Astrocyte (in vitro differentiated cells and primary cell): ENCODE measurements at places on chromosomes 6 and 20. TPM values are rescaled to one million over a fixed set of nuclear protein-coding genes. Genes with fewer than 3 reads are reported as not detected.

- H3K27me3 ChIP-seq, result no peaks in the 10 kb centered on the region
- H3K36me3 ChIP-seq, result no peaks in the 10 kb centered on the region
- no peak overlapping the region for H3K4me3 ChIP-seq
Observed at GRCh38 chr20:32741151-32741550, 2.1 kb downstream of the COMMD7 start.

DNA sequence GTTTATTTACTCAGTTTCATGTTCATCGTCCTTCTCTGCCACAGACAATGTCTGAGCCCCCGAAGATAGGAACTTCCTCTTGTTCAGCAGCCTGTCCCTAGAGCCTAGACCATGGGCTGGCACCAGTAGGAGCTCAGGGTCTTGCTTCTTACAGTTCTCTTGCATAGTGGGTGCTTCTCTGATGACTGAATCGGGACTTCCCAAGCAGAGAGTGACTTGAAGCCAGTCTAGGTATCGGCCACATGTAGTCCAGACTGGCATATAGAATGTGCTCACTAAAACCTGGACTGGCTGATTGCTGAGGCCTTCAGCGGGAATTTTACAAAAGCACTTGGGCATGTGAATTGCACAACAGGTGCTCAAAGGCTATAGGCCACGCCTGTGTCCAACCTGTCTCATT is 52.0 kb downstream of the PRDM1 start:
- no peak overlapping the region for H3K27ac ChIP-seq
- H3K4me1 ChIP-seq, result peaks cover 9% of the 10 kb centered on the region
- H3K4me3 ChIP-seq, result no peak overlapping the region
- H3K36me3 ChIP-seq, result no peaks in the 10 kb centered on the region

OR12D3 gene
- not detected in 2 replicates for total RNA-seq

GRCh38 chr6:170018422-170018935 is 267.1 kb downstream of the ERMARD start:
- DNase-seq, result no peak
- no peak overlapping the region for H3K4me3 ChIP-seq
- no peaks in the 10 kb centered on the region for H3K36me3 ChIP-seq
- no peak overlapping the region for H3K27ac ChIP-seq
- H3K27me3 ChIP-seq, result no peaks in the 10 kb centered on the region

HMGCLL1 gene
- 0.24 and 0.30 TPM in 2 replicates for total RNA-seq

GRCh38 chr20:23368316-23369071 is 6.5 kb downstream of the GZF1 start:
- H3K27ac ChIP-seq, result peak overlapping the region; percentile 30
- peaks cover 48% of the 10 kb centered on the region for H3K36me3 ChIP-seq
- no peak overlapping the region for H3K4me3 ChIP-seq
- no peak for DNase-seq

ANKEF1 gene
- total RNA-seq, result 2.6 and 3.4 TPM in 2 replicates

LTB gene
- total RNA-seq, result 0.26 and 0.52 TPM in 2 replicates

DNA sequence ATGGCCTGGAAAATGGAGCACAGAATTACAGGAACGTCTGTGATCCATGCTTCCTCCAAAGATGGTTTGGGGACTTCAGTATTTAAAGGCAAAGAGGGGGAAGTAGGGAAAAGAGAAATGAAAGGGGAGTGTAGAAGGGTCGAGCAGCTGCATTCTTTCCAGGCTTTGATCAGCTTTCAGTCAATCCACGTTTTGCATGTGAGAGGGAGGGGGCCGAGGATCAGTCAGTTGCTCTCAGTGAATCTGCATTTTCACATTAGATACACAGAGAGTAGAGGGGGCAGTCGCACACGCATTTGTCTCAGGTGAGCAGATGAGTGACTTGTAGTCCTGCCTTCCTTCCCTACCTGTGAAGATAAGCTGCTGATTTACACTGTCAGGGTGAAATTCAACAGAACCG is 78.8 kb downstream of the FOXF2 start:
- H3K4me3 ChIP-seq, result no peak overlapping the region
- no peak for DNase-seq
- no peaks in the 10 kb centered on the region for H3K36me3 ChIP-seq
- no peaks in the 10 kb centered on the region for H3K27me3 ChIP-seq

ENPP4 gene
- 5.0 and 5.7 TPM in 2 replicates for total RNA-seq

GRCh38 chr20:19706463-19706862 is 51.6 kb upstream of the RIN2 start:
- no peak overlapping the region for H3K4me3 ChIP-seq
- no peaks in the 10 kb centered on the region for H3K4me1 ChIP-seq
- H3K27ac ChIP-seq, result no peak overlapping the region
- no peak for DNase-seq
- peaks cover 7% of the 10 kb centered on the region for H3K27me3 ChIP-seq

- no peaks in the 10 kb centered on the region for H3K27me3 ChIP-seq
- no peaks in the 10 kb centered on the region for H3K36me3 ChIP-seq
- H3K4me1 ChIP-seq, result peaks cover 4% of the 10 kb centered on the region
Observed at GRCh38 chr6:150177952-150178520, 35.2 kb downstream of the PPP1R14C start.

- no peaks in the 10 kb centered on the region for H3K36me3 ChIP-seq
- H3K4me1 ChIP-seq, result no peaks in the 10 kb centered on the region
- no peak for DNase-seq
- H3K4me3 ChIP-seq, result no peak overlapping the region
- H3K27me3 ChIP-seq, result no peaks in the 10 kb centered on the region
Observed at GRCh38 chr6:47005486-47005885, 36.6 kb downstream of the ADGRF1 start.

LRRC73 gene
- 0.30 and 0.31 TPM in 2 replicates for total RNA-seq

GRCh38 chr6:118856301-118856700 is 37.7 kb upstream of the ASF1A start:
- no peaks in the 10 kb centered on the region for H3K36me3 ChIP-seq
- no peak overlapping the region for H3K4me3 ChIP-seq
- DNase-seq, result no peak
- H3K4me1 ChIP-seq, result no peaks in the 10 kb centered on the region

SNX14 gene
- 89.5 and 90.5 TPM in 2 replicates for total RNA-seq

CTAGE9 gene
- total RNA-seq, result not detected in 2 replicates

TBX18 gene
- 12.2 and 12.5 TPM in 2 replicates for total RNA-seq

PIGT gene
- total RNA-seq, result 83.7 and 91.4 TPM in 2 replicates

DNA sequence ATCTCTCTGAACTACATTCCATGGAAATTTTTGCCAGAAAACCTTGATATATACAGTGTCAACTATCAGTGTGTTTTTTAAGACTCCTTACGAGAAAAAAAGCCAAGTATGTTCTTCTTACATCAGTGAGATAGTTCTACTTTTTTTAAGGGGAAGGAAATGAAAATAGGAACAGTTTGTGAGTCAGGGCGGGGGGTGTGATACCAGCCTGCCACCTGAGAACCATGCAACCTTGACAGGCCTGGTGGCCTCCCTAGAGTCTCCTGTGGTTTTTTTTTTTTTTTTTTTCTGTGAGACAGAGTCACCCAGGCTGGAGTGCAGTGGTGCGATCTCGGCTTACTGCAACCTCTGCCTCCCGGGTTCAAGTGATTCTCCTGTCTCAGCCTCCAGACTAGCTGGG is 96.3 kb upstream of the GCM1 start:
- H3K36me3 ChIP-seq, result no peaks in the 10 kb centered on the region
- H3K27ac ChIP-seq, result no peak overlapping the region
- H3K27me3 ChIP-seq, result no peaks in the 10 kb centered on the region
- DNase-seq, result no peak
- no peak overlapping the region for H3K4me3 ChIP-seq
- H3K4me1 ChIP-seq, result peaks cover under 1% of the 10 kb centered on the region

KHDC1L gene
- total RNA-seq, result not detected in 2 replicates

- no peak overlapping the region for H3K4me3 ChIP-seq
- H3K27ac ChIP-seq, result no peak overlapping the region
- H3K4me1 ChIP-seq, result no peaks in the 10 kb centered on the region
Observed at GRCh38 chr6:48069280-48069679, 41.7 kb downstream of the PTCHD4 start.

GABRR1 gene
- not detected in 2 replicates for total RNA-seq

GRCh38 chr20:63032026-63032800 is 25.4 kb upstream of the BHLHE23 start:
- peaks cover 37% of the 10 kb centered on the region for H3K27me3 ChIP-seq
- H3K4me1 ChIP-seq, result no peaks in the 10 kb centered on the region
- H3K36me3 ChIP-seq, result no peaks in the 10 kb centered on the region

SLC35A1 gene
- 15.0 and 16.4 TPM in 2 replicates for total RNA-seq

OR2H1 gene
- total RNA-seq, result not detected in 2 replicates

GHRH gene
- total RNA-seq, result not detected in 2 replicates

GRCh38 chr20:48760403-48760983 is 67.3 kb downstream of the PREX1 start:
- no peaks in the 10 kb centered on the region for H3K27me3 ChIP-seq
- no peaks in the 10 kb centered on the region for H3K36me3 ChIP-seq
- DNase-seq, result peak; percentile 56
- no peak overlapping the region for H3K4me3 ChIP-seq
- peaks cover 4% of the 10 kb centered on the region for H3K4me1 ChIP-seq

DNA sequence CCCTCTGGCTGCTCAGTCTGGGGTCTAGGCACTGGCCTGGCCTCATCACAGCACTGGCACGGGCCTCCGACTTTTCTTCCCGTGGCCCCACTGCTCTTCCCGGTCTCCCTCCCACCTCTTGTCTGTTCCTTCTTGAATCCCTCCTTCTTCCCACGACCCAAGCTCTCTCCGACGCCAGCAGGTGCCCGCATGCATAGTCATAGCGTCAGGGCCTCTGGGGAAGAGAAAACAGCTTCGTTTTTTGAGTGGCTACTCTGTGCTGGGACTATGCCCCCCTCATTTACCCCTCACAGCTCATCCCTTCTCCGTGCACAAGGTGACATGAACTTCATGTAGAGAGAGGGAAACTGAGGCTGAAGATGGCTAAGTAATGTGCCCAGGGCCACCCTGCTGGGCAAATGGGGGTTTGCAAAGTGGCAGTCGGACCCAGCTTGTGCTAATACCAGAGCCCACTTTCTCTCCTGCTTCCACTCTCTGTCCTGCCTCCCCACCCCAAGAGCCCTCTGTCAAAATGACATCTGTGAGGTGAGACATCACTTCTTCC is 59.2 kb downstream of the SYNJ2 start:
- no peaks in the 10 kb centered on the region for H3K27me3 ChIP-seq
- H3K36me3 ChIP-seq, result peaks cover 44% of the 10 kb centered on the region
- peaks cover 67% of the 10 kb centered on the region for H3K4me1 ChIP-seq
- peak overlapping the region; percentile 18 for H3K4me3 ChIP-seq

ZBTB12 gene
- 3.7 and 4.6 TPM in 2 replicates for total RNA-seq

STAU1 gene
- total RNA-seq, result 93.2 and 98.0 TPM in 2 replicates

CPNE5 gene
- 0.11 and 0.29 TPM in 2 replicates for total RNA-seq

GRCh38 chr6:16332175-16332542 is 93.8 kb downstream of the GMPR start:
- peak overlapping the region; percentile 6 for H3K4me3 ChIP-seq
- no peak for DNase-seq
- H3K27me3 ChIP-seq, result no peaks in the 10 kb centered on the region
- H3K4me1 ChIP-seq, result peaks cover 34% of the 10 kb centered on the region

ATP9A gene
- total RNA-seq, result 12.9 and 13.5 TPM in 2 replicates

DNA sequence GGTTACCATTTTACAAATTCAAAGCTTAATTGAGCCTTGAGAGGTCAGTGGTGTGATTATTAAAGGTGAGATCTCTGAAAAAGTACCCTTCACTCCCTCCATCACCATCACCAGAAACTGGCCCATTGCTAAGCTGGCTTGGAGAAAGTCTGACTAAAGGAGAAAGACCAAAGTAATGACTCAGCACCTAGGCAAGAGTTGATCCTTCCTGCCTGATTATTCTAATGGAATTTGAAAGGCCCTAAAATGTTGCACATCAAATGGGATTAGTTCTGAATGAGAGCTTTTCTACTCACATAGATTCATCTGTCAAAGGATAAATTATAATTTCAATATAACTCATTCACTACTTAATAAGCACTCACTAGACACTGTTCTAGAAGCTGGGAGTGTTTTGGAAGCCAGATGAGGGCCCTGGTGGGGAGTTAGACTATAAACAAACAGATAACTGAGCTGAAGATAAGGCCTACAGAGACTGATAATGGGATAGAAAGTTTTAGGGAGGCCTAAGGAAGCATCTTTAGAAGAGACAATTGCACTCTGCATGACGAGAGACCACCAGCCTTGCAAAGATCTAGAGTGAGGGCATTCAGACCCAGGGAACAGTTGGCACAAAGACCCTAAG is 366.7 kb downstream of the SYNE1 start:
- H3K4me3 ChIP-seq, result no peak overlapping the region
- H3K27ac ChIP-seq, result no peak overlapping the region
- peaks cover 32% of the 10 kb centered on the region for H3K4me1 ChIP-seq

DNA sequence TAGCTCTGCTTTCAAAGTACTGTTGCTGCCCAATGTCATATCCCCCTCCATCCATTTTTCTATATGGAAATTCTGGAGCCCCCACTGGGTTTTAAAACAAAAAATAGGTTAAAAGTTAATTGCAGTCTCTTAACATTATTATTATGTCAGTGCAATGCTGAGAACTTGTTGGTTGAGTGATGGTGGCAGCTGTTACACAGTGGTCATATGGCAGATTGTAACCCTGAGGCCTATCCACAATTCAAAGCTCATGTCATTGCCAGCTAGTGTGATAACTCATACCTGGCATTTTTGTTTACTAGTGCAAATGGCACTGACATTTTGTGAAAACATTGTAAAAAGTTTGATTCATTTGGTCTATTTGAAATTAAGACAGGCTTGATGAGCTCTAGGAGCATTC is 305.7 kb upstream of the FLRT3 start:
- no peaks in the 10 kb centered on the region for H3K4me1 ChIP-seq
- H3K4me3 ChIP-seq, result no peak overlapping the region
- H3K36me3 ChIP-seq, result no peaks in the 10 kb centered on the region
- no peaks in the 10 kb centered on the region for H3K27me3 ChIP-seq

GRCh38 chr6:71482742-71483141 is 194.1 kb downstream of the OGFRL1 start:
- no peaks in the 10 kb centered on the region for H3K36me3 ChIP-seq
- H3K4me1 ChIP-seq, result peaks cover 31% of the 10 kb centered on the region
- no peak for DNase-seq
- H3K27me3 ChIP-seq, result no peaks in the 10 kb centered on the region
- H3K27ac ChIP-seq, result no peak overlapping the region
- no peak overlapping the region for H3K4me3 ChIP-seq

- H3K36me3 ChIP-seq, result no peaks in the 10 kb centered on the region
- no peak for DNase-seq
- H3K4me1 ChIP-seq, result no peaks in the 10 kb centered on the region
- no peaks in the 10 kb centered on the region for H3K27me3 ChIP-seq
- no peak overlapping the region for H3K4me3 ChIP-seq
- H3K27ac ChIP-seq, result no peak overlapping the region
Observed at GRCh38 chr6:67501755-67502154, 1133.3 kb upstream of the ADGRB3 start.

DNA sequence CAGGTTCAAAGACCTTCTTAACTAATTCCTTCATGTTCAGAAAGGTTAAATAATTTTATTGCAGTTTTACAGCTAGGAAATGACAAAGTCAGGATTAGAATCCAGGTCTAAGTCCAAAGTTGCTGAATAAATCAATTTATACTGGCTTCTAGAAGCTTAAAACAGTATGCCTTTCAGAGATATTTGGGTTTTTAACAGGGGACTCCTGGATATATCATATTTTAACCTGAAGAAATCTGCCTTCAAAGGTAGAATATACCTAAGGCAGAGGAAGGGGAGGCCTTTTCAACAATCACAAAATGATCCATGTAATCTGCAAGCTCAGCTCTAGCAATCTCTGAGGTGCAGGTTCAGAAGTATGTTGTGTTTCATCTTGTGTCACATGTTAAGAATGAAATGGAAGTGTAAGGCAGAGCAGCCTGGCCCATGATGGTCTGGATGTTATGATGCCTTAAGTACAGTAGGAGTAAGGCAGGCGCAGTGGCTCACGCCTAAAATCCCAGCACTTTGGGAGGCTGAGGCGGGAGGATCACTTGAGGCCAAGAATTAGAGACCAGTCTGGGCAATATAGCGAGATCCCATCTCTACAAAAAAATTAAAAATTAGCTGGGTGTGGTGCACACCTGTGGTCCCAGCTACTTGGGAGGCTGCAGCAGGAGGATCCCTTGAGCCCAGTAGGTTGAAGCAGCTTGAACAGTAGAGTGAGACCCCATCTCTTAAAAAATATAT is 123.9 kb downstream of the SOBP start:
- no peaks in the 10 kb centered on the region for H3K36me3 ChIP-seq
- no peaks in the 10 kb centered on the region for H3K4me1 ChIP-seq
- no peak overlapping the region for H3K27ac ChIP-seq
- no peak for DNase-seq
- peaks cover 2% of the 10 kb centered on the region for H3K27me3 ChIP-seq
